Gastrocnemius medialis (tissue), 4 donors: ENCODE measurements at places on chromosomes 2 and 18. TPM values are rescaled to one million over a fixed set of nuclear protein-coding genes. Genes with fewer than 3 reads are reported as not detected.

Gene MDH1B
- 0.13 TPM for total RNA-seq

Gene DNAJC5G
- total RNA-seq, result not detected

Gene TCF4
- total RNA-seq, result 40.3 TPM

DNA sequence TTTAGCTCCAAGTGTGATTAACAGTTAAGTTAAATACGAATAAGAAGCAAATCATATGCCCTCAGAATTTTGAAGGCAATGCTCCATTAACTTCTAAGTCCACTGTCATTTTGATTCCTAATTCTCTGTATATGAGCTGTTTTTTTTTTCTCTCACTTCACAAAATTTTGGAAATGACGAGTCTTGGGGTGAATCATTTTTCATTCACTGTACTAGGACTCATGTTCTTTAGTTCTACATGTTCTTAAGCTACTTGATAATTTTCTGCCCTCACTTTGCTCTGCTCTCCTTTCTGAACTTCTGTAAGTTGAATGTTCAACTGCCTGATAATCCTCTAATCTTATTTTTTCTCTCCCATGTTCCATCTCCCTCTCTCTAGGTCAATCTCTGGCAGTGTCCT lies 141.0 kb downstream of the THADA start:
- H3K27me3 ChIP-seq, result no peaks in the 10 kb centered on the region
- H3K36me3 ChIP-seq, result no peaks in the 10 kb centered on the region
- no peak overlapping the region for H3K27ac ChIP-seq
- no peak for DNase-seq
